Thymus (tissue), 14 donors: ENCODE measurements at places on chromosomes 6 and 20. TPM values are rescaled to one million over a fixed set of nuclear protein-coding genes. Genes with fewer than 3 reads are reported as not detected.

DNA sequence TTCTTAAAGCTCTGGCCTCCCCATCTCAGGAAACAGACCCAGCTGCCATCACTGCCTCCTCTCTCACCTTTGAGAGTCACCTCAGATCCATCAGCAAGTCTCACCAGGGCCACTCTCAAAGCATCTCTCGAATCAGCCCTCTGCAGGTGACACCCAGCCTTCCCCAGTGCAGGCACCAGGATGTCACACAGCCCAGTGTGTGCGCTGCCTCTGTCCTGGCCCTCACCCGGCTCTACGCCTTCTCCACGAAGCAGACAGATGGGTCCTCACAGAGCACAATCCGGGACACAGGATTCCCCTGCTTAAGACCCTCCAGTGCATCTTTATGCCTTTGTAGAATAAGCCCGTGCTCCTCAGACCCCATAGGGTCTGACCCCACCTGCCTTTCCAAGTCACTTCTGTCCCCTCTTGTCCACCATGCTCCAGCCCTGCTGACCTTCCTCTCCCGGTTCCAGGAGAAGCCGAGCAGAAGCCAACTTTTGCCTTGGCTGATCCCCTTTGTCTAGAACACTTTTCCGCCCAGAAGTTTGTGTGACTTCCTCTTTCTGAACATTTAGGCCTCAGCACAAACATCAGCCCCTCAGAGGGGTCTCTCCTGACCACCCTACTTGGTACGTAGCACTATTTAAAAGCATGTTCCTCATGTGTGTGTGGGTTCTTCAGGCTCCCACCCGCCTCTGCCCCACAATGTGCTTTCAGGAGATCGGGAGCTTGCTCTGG lies 60.2 kb downstream of the PSMG4 start:
- no peak for DNase-seq

DNA sequence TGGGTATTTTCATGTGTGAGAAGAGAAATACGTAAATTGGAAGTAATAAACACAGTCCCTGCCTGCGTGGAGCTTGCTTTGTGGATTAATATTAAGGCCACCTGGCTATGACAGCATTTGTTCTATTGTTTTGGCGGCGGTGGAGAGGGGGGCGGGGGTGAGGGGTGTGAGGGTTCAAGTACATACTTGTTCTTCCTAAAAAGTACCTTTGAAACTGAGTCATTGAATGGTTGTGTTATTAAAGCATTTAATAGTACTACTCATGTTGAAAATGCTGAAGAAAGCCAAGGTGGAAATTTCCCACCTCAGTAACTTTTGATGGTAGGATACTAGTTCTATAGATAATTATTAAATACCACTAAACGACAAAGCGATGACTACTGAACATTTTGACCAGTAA lies 95.0 kb downstream of the FOXC1 start:
- DNase-seq, result no peak

DNA sequence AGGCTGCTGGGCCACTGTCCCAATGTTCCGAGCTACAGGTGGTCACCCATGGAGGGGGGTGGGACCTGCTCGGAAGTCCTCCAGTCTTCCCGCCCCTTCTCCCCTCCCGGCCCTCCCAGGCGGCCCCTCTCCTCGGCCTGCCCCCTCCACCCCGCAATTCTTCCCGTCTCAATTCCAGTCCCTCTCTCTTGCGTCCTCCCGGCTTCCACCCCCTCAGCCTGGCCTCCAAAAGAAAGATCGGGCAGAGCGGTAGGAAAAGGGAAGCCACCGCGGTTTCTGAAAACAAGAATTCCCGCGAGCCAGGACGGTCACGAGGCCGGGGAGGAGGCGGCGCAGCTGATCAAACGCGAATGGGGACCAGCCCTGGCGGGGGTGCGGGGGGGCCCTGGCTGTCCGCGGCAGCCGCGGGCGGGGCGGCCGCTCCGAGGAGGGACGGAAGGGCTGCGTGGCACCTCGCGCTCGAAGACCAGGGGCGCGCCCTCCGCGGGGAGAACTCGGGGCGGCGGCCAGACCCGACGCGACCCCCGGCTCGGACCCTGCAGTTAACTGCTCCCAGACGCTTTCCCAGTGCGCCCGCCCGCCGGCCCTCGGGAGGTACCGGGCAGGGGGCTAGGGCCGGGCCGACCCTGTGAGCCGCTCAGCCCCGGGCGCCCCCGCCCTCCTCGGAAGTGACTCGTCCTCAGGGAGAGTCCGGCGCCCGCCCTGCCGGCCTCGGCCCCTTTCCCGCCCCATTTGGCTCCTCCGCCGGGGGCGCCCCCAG lies 1.0 kb downstream of the PXDC1 start:
- DNase-seq, result no peak

DNA sequence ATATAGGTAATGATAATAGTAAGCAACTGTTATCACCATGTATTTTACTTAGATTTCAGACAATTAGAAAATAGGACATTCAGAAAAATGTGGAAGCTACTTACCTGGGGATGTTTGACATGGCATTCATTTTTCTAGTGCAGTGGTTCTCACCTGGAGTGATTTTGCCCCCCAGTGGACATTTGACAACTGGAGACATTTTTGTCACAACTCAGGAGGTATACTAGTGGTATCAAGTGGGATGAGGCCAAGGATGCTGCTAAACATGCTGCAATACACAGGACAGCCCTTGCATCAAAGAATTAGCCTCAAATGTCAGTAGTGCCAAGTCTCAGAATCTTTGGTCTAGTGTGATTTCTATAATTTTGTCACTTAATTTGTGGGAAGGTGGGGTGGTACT lies 36.1 kb downstream of the NUS1 start:
- DNase-seq, result peak; percentile 7

GRCh38 chr6:161694995-161695394 lies 421.1 kb upstream of the AGPAT4 start:
- no peak for DNase-seq

DNA sequence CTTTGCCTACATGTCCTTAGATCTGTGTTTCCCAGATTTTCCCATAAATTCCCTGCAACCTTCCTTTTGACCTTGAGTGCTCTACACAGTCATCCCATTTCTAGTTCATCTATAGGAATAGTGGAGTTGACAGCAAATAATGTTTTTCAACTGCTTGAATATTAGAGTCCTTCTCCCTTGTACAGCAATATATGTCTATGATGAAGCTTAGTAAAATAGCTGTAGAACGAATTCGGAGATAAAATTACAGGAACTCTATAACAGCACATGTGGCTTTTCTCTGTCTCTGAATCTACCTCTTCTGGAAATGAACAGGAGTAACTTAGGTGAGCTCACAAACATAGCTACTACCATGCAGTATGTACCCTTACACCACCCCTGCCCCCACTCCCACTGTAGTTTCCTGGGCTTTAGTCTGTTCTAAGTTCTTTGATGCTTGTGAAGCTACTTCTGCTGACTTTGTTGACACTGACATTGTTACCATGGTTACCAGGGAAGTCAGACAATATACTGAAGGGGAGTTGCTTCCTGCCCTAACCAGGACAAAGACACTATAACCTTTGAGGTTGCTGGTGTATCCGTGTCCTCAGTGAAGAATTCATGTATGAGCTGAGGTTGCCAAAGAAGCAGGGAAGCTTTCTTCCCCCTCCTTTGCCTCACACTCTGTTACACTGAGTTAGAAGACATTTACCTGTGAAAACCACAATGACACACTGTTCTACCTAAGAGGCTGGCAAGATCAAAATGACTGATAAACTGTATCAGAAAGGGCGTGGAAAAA lies 35.8 kb upstream of the SHLD1 start:
- DNase-seq, result peak; percentile 98

DNA sequence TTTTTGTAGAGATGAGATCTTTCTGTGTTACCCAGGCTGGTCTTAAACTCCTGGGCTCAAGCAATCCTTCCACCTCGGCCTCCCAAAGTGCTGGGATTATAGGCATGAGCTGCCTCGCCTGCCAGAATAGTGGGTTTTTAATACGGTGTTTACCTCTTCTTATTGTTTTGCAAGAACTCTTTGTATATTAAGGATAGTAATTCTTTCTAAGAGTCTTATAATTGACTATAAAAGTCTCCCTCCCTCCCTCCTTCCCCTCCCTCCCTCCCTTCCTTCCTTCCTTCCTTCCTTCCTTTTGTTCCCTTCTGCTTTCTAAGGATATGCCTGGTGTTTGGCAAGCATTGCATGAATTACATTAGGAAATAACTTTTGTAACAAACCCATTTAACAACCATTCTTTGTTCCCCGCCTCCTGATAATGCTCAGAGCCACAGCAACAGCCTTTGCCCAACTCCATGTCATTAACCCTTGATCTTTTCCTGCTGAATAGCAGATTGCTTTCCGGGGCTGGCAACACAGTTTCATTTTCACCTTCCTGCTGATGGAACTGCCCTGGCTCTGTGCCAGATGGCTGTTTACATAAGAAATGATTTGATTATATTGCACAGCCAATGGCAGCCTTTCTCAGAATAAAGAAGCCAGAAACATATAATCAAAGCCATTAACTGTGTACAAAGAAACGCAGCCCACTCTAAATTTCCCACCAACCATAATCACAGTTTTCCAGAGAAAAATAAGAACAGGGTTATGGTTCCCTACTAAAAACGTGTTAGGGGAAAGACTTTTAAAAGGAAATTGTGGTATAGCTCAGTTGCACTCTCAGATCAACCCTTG lies 143.7 kb upstream of the PTPN1 start:
- no peak for DNase-seq

GRCh38 chr6:161130967-161131766 lies 139.6 kb downstream of the MAP3K4 start:
- no peak for DNase-seq

DNA sequence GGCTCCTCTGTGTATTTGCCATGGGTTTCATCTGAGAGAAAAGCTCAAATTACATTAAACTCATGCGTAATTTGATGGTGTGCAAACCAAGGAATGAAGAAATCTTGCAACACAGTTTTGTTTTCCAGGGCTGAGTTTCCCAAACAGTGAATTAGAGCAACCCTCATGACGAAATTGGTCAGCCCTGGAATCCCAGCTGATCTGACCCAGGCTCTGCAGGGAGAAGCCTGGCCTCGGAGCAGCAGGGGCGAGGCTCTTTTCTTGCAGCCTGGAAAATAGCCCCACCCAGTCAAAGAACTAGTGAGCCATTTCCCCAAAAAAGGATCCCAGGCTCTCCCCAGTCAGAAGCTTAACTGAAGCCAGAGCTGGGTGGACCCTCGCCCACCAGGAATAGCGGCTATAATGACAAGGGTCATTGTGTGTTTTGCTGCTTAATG lies 107.3 kb upstream of the SNX9 start:
- no peak for DNase-seq

DNA sequence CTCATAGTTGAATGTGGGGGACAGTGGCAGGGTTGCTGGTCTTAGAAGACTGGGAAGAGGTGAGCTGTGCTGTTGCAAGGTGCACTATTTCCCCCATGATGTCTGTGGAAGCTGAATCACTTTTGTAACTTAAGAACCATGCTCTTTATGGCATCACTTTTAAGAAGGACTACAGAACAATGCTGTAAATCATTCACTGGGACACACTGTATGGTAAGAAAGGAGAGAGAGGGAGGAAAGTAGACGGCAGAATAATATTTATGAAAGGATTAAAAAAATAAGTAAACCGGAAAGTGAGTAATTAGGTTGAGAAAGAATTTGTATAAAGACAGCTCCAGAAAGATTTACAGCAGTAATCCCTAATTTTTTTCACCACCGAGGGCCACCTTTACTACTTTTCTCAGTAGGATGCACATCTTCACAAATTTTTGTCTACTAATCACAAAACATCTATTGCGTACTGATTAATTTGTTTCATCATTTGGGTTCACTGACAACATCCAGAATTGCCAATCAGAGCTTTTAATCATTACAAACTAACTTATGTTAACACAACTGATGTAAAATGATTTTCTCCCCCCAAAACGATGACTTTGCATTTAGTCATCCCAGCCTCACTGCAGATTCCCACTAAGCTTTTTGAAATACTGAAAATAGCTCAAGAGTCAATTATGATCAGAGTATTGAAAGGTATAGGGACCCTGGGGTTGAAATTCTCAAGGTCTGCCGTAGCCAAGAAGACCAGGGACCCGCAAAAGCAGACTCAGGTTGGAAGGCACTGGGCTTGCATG lies 560.7 kb upstream of the NOX3 start:
- DNase-seq, result no peak

DNA sequence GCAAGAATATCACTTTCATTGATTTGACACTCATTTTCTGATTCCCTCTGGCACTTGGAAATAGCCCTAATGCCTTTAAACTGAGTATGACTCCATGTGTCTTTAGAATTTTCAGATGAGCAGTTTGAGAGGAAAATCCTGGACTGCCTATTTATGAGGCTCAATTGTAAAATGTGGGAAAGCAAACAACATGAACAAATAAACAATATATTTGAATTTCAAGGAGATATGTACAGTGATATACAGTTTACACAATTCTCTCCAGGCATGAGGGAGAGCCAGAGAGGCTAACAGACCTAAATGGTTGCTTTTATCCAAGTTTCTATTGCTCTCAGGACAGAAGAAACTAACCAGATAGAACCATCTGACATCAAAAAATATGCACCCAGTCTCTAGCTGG lies 748.2 kb upstream of the NRSN1 start:
- DNase-seq, result no peak

DNA sequence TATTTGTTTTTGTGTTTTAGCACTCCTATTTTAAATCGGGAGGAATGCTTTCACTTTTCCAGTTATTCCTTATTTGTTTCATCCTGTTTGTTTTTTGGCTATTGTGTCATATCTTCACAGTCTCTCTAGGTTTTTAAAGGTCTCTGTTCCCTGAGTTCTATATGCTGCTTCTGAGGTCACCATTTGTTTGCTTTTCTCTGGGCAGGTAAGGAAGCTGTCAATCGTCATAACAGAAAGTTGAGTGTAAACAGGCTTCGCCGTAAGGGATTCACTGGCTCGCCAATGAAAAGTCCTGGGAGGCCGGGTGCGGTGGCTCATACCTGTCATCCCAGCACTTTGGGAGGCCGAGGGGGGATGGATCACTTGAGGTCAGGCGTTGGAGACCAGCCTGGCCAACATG lies 48.7 kb upstream of the RPS6KA2 start:
- no peak for DNase-seq

DNA sequence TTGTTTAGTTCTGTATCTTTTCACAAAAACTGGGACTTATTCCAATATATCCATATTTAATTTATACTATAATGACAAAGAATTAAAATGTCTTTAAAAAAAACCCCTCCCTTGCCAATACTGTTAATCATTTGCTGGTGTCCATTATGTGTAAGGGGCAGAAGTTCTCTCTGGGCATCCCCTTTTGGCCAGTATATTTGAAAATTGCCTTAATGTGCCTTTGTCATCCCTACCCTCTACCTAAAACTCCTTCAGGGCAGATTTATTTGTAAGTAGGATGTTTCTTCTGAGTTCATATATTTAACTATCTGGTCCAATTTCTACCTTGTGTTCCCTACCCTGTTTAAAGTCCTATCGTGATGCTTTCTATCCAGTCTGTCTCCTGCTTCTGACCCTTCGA lies 62.9 kb downstream of the ARHGAP18 start:
- no peak for DNase-seq

GRCh38 chr6:111541026-111541681 lies 58.1 kb upstream of the REV3L start:
- DNase-seq, result no peak

- no peak for DNase-seq
Observed at GRCh38 chr20:24783631-24784492, 165.2 kb upstream of the CST7 start.

GRCh38 chr6:5996714-5997419 lies 9.9 kb downstream of the NRN1 start:
- DNase-seq, result no peak

GRCh38 chr6:46648869-46649492 lies 3.6 kb downstream of the CYP39A1 start:
- no peak for DNase-seq

GRCh38 chr6:163263998-163264661 lies 150.4 kb upstream of the QKI start:
- no peak for DNase-seq

The PDYN gene
- 0.33 TPM for total RNA-seq

The PBX2 gene
- 28.1 TPM for total RNA-seq

The TPBG gene
- 5.3 TPM for total RNA-seq

The FAM217A gene
- total RNA-seq, result under 0.01 TPM

The ABHD16B gene
- not detected for total RNA-seq

The TRIM40 gene
- total RNA-seq, result 0.09 TPM
